ENCODE measurements at places on chromosomes 6 and 20.

DNA sequence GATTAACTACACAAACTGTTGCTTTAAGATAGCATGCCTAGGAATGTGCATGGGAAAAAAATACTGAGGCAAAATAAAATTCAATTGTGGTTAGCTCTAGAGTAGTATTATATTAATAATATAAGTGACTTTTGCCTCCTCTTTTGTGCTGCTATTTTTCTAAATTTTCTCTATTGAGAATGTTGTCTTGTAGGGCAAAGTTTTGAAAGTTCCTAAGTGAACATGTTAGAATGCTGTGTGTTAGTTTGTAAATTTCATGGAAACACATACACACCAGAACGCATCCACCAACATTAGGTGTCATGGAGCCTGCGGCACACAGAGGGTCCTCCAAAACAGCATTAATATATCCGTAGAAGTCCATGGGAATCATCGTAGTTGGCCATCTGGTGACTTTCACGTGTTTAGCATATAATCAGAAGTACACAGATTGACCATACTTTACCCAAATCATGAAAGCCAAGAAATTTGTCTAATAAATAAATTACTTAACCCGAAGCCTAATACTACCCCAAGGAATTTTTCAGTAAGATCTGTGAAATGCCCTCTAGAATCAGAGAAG lies 25.6 kb downstream of the ARHGAP18 start:
- DNase-seq, result no peak

DNA sequence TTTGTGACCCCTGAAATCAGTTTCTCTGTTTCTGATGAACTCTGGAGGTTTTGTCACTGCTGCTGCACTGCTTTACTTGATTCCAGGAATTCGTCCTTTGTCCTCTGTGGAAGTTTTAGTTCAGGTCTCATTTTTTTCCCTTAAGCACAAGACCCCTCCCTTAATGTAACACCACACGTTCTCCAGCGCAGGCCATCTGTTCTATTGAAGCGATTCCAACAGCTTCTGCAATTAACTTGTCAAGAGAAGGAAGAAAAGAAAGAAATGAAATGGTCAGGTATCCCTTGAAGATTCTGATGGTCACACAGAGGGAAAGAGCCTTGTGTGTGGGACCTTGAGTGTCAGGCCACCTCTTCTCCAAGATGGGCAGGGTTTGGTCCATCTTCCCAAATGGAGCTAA lies 7.8 kb upstream of the MAS1L start:
- no peak for DNase-seq

DNA sequence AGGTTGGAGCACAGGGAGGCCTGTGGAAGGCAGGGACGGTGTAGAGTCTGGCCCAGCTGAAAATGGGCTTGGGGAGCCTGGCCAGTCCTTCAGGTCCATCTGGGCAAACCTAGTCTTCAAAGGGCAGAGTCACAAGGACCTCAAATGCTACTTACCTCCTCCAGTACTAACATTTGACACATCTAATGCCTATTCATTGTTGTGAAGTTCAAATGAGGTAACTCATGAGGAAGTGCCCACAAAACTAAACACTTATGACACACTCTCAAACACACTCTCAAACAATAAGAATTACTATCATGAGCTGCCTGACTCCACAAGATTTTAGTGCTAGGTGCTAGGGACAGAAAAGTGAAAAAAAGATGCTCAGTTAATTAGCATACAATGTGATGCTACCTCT lies 27.1 kb downstream of the DAAM2 start:
- no peak for DNase-seq

DNA sequence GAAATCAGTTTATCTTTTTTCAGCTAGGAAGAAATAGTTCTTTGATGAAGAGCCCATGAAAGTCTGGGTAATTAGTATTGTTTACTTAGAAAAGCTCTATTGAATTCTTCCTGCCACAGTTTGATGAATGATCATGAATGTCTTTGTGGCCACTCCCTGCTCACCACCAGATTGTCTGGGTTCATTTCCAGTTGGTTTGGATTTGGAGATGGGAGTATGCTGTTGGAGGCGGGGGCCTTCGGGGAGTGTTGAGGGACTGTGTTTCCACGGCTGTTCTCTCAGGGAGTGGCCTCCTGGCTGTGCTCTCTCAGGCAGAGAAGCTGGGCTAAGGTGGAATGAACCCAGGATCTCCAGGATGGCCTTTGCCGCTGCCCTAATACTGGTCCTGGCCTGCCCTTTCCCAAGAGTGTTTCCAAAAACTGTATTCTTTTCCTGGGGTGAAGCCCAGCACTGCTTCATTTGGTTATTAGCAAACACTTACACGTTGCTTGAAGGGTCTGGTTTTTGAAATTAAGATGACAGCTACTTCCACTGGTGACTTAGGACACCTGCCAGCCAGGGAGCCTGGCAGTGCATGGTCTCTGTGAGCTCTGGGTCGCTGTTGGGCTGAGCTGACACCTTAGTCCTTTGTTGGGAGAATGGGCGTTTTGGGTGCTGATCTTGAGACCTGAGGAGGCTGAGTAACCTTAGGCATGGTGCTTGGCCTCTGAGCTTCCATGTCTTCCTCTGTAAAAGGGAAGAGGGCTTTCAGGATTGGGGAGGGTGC lies 23.2 kb downstream of the PRPF6 start:
- no peak for DNase-seq

DNA sequence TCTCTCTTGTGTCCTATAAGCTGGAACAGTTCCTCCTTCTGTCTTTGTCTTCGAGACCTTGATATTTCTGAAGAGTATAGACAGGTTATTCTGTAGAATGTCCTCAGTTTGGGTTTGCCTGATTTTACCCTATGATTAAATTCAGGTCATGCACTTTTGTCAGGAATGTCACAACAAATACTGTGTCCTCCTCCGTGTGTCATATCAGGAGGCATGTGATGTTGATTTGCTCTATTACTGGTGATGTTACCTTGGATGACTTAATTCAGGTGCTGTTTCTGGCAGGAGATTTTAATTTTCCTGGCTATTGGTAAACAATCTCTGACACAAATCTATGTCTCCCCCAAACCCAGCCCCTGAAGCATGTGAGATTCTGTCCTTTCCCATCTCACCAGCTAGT lies 33.3 kb upstream of the CHMP4B start:
- no peak for DNase-seq

GRCh38 chr6:25921525-25922203 lies 8.8 kb downstream of the SLC17A2 start:
- no peak for DNase-seq

DNA sequence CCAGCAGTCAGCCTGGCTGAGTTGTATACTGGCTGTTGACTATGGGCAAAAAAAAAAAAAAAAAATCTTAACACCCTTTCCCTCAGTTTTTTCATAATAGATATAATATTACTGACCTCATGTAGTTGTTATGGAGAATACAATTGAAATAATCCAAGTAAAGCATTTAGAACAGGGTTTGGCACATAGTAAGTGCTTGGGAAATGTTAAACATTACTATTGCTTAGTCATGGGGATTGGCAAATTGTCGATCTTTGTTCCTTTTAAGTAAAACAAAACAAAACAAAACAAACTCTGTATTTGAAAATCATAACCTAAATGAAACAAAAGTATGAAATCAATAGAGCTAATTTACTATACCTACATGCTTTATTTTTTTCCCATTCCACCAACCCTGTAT lies 458.4 kb downstream of the GRIK2 start:
- no peak for DNase-seq

GRCh38 chr6:54587277-54587676 lies 259.3 kb upstream of the FAM83B start:
- no peak for DNase-seq

- no peak for DNase-seq
These were observed 3.3 kb downstream of the PLN start for GRCh38 chr6:118551063-118552053.

DNA sequence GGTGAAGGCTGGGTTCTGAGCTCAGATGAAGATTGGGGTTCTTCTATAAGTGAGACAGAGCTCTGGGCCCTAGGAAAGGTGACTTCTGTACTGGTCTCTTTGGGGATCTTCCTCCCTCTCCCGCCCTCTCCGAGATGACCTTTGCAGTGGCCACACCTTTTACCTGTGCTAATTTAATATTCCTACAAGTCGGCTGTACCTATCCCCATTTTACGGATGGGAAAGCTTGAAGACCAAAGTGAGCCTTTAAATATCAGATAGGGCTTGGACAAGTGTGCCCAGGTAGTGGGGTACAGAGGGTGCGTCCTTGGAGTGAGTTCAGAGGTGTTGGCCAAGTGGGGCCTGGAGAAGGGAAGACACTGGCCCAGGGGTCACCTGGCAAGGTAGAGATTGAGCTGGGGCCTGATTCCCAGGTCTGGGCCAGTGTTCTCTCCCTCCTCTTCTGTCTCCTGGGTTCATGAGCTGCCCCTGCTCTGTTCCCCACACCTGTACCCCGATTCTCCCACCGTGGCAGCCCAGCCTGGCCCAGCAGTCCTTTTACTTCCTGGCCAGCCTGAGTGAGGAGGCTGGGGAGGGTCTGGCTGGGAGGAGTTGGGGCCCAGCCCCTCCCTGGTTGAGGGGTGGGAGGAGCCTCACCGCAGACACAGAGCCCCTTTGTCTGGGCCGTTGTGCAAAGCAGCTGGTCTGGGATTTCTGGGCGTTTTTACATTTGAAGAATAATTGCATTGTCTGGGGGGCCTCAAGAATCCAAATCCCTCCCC lies 152.1 kb upstream of the RNF24 start:
- DNase-seq, result no peak

DNA sequence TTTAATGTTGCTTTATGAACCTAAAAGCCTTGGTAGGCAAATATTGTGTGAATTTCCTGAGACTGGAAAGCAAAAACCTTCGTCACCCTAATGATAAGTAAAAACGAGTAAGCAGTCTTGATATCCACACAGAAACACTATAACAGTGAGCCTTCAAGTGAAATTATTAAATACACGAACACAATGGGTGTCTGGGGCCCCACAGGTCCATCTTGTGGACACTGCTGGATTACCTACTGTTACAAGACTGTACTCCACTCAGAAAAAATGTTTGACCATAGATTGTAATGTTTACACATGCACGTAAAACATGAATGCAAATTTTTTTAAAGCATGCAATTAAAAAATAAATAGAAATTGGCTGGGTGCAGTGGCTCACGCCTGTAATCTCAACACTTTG lies 466.9 kb downstream of the CD83 start:
- DNase-seq, result no peak

- no peak for DNase-seq
These were observed 2.4 kb downstream of the JAG1 start for GRCh38 chr20:10671221-10671918.

GRCh38 chr20:35592339-35592974 lies 23.2 kb upstream of the SPAG4 start:
- DNase-seq, result no peak

DNA sequence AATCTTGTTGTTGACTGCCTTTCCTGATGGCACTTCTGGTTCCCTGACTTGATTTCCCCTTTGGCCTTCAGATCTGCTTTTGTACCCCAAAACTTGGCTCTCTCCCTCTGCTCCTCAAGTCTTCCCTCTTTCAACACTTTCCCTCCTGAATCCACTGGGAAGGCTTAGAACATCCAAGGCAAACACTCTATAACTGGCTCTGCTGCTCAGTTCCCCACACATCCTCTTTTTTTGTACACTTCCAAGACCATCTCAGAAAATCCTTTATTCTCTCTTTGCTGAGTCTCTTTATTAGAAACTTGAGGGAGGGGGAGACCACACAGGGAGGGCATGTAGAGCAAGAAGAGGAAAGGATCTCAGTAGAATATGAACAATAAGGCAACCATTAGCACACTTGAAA lies 354.1 kb downstream of the KIF16B start:
- no peak for DNase-seq

DNA sequence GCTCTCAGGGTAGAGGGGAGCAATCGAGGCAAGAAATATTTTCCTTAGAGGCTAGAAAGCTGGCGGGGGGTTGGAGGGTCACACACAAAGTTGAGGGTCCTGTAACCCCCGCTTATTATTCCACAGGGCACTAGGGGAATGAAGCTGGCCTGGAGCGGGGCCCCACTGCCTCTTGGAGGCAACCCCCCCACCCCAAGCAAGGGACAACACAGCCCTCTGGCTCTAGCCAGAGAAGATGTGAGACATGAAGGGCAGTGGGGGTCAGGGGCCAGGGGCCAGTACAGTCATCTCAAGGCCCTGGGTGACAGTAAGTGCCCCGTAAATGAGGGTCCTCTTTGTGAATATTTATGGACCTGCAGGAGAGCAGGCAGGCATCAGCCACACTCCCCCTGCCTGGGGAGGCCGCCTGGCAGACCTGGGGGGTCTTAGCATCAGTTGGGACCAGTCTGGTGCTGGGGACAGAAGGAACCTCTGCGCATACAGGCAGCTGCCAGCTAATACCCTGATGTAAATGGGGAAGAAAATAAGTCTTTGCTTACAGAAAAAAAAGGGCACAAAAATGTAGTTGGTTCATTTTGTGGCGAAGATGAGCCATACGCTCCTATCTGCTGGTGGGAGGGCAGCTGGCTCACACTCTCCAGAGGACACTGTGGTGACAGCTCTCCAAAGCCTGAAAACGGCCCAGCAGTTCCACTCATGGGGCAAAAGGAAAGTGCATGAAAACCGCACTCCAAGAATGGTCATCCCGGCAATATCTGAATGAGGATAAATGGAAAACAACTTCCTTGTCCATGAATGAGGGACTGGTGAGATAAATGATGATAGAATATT lies 21.9 kb downstream of the SPATA2 start:
- no peak for DNase-seq

DNA sequence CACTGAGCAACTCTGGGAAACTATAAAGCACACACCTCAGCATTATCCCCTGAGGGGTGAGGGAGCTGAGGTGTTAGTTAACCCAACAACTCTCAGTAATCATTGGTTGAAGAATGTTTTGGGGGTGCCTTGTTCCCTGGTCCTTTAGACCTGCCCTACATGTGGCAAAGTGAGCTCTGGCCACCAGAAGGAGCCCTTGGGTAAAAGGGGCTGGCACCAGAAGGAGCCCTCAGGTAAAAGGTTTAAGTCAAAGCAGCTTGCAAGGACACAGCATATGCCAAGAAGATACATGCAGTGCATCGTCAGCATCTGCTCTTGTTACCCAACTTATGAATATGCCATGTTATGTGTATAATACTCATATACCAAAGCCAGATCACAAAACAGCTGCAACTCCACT lies 1081.7 kb downstream of the KIF16B start:
- DNase-seq, result no peak

GRCh38 chr6:18326980-18327379 lies 60.2 kb upstream of the RNF144B start:
- no peak for DNase-seq

DNA sequence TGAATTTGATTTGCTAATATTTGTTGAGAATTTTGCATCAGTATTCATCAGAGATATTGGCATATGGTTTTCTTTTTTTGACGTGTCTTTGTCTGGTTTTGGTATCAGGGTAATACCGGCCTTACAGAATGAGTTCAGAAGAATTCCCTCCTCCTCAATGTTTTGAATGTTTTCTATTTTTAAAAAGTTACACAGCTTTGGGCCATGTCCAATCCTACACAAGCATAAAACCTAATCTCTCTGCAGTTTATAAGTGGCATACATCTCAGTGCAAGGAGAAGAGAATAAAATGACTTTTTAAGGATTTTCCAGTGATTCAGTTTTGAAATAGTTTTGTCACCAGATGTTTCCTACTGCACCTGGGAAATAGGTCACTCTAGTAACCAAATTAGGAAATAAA lies 185.5 kb downstream of the COL12A1 start:
- no peak for DNase-seq

- no peak for DNase-seq
These were observed 857 bp downstream of the TAP2 start for GRCh38 chr6:32837651-32838113.
